ENCODE measurements at places on chromosomes 5 and 9.
A peak's percentile ranks its signal among the peaks of the same experiment; 100 is the strongest.

- DNase-seq: no peak
Measured at GRCh38 chr5:104598285-104598684, 1035.7 kb upstream of the NUDT12 start.

DNA sequence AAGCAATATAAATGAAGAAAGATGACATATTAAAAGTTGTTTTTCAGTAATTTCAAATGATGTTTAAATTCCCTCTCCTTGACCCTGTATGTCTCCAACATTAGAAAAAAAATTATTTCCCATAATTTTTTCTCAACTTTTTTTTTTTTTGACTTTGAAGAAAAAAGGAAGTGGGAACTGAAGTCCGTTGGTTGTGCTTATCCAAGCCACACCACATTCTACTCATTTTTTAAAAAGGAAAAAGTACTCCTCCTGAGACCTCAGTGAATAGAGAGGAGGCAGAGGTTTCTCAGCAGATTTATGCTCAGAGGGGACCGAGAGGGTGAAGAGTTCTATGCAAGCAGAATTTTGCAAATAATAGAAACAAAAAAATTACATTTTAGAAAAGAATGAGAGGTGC is 123.3 kb downstream of the PCSK5 start:
- no peak for DNase-seq

- no peak for DNase-seq
Measured at GRCh38 chr5:109601736-109602135, 88.0 kb upstream of the MAN2A1 start.

- no peak for DNase-seq
Measured at GRCh38 chr5:26579712-26580111, 458.7 kb downstream of the CDH9 start.

- no peak for DNase-seq
Measured at GRCh38 chr9:70259512-70259802, 679 bp downstream of the SMC5 start.

GRCh38 chr9:135166565-135166964 is 79.1 kb downstream of the OLFM1 start:
- no peak for DNase-seq

- no peak for DNase-seq
Measured at GRCh38 chr9:77495834-77496671, 152.1 kb downstream of the GNA14 start.

DNA sequence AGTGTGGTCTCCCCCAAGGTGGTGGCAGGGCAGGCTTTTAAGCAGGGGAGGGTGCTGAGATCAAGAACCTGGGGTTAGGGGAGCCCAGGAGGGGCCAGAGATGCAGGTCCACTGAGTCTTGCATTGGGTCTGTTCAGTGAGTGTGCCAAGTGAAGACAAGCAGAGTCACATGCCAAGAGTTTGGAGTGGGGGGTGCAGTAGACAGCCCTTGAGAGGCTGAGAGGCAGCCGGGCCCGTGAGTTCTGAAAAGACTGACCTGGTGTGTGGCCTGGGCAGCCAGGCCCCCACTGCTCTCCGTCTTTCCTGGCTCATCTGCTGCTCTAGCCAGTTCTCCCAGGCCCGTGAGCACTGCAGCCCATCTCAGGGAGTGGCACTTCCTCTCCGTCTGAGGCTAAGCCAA is 120.0 kb downstream of the DAB2IP start:
- DNase-seq: no peak

GRCh38 chr5:171434874-171435273 is 15.4 kb downstream of the FGF18 start:
- no peak for DNase-seq

- DNase-seq: no peak
Measured at GRCh38 chr5:35826554-35826953, 30.1 kb upstream of the IL7R start.

DNA sequence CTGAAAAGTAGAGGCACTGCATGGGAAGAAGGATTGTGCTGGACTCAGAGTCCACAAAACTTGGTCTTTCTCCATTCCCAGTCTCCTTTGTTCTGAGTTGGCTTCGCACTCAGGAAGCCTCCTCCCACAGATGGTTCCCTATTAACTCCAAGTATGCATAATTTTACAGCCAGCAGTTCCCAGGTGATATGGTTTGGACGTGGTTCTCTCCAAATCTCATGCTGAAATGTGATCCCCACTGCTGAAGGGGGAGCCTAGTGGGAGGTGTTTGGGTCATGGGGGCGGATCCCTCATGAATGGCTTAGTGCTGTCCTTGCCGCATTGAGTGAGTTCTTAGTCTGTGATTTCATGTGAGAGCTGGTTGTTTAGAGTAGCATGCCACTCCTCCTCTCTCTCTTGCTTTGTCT is 86.6 kb downstream of the FEM1C start:
- DNase-seq: no peak

DNA sequence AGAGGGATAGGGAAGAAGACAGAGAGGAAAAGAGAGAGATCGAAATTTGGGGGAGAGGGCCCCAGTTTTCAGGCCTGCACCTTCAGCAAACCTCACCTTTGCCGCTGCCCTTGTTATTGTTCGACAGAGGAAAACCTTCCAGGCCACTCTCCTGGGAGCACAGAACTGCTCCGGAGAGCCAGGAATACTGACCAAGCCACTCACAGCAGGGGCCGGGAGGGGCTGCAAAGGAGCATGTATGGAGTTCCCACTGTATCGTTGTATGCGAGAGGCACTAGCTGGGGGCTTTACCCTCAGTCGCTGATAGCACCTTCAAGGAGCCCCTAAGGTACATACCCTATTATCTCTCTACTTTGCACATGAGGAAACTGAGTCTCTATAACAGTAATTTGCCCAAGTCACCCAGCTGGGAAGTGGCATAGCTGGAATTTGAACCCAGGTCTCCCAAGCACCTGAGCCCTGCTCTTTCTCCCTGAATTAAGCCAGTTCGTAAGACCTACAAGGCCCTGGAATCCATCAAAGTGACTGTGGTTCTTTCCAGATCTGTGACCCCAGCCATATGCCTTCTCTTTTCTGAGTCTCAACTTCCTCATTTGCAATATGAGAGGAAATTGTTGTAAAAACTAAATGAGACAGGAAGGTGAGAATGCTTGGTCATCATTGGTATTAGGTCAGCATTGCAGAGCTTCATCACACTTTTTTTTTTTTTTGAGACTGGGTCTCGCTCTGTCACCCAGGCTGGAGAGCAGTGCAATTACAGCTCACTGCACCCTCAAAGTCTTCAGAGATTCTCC is 21.0 kb upstream of the FOXE1 start:
- no peak for DNase-seq

GRCh38 chr9:115969096-115969495 is 184.5 kb upstream of the PAPPA start:
- DNase-seq: no peak

GRCh38 chr5:102933721-102934459 is 178.8 kb downstream of the PAM start:
- no peak for DNase-seq

GRCh38 chr5:39503155-39503554 is 78.4 kb upstream of the DAB2 start:
- no peak for DNase-seq

- peak; percentile 51 for DNase-seq
Measured at GRCh38 chr9:87551772-87552217, 54.1 kb downstream of the DAPK1 start.

DNA sequence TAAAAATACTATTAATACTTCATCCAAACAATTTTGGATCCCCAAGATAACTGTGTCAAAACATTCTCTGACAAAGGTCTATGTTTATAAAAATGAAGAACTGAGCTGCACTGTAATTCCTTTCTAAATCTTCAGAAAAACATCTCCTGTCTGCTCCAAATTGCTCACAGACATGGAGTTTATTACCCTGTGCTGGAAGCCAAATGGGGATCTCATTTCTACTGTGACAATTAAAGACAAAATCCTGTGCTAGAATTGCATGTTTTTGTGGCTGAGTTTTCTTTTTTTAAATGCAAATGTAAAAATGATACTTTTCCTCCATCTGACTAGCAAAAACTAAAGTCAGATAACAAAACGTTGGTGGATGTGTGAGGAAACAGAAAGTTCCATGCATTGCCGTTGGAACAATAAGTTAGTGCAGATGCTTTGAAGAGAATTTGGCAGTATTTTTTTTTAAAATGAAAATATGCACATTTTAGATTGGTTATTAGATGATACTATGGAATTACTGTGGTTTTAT is 93.5 kb downstream of the GNA14 start:
- no peak for DNase-seq

- DNase-seq: no peak
Measured at GRCh38 chr9:135885100-135885853, 22.1 kb downstream of the CAMSAP1 start.

GRCh38 chr5:104241046-104241445 is 678.5 kb upstream of the NUDT12 start:
- no peak for DNase-seq

- no peak for DNase-seq
Measured at GRCh38 chr9:91332546-91333231, 29.0 kb downstream of the AUH start.

DNA sequence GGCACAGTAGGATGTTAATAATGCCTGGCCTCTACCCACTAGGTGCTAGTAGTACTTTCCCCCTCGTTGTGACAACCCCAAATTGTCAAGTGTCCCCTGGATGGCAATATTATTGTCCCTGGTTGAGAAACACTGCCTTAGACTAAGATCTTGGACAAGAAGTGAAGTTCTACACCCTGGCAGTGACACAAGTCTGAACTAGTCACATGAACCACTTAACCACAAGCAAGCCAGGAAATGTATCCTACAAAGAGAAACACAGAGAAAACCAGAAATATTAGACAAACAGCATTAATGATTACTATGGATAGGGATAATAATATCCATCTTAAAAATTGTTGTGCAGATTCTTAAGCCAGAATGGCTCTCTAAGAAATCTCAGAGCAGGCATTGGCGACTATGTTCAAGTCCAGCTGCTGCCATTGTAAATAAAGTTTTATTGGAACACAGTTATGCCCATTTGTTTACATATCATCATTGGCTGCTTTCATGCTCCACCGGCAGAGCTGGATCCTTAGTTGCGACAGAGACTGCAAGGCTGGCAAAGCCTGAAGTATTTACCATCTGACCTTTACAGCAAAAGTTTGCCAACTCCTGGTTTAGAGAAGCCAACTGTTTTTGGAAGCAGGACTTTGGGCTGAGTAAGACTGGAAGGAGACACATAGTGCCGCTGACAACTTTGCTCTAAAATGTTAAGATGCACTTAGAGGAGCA is 80.8 kb downstream of the NTRK2 start:
- no peak for DNase-seq

GRCh38 chr9:36728651-36729520 is 156.2 kb downstream of the MELK start:
- peak; percentile 76 for DNase-seq

DNA sequence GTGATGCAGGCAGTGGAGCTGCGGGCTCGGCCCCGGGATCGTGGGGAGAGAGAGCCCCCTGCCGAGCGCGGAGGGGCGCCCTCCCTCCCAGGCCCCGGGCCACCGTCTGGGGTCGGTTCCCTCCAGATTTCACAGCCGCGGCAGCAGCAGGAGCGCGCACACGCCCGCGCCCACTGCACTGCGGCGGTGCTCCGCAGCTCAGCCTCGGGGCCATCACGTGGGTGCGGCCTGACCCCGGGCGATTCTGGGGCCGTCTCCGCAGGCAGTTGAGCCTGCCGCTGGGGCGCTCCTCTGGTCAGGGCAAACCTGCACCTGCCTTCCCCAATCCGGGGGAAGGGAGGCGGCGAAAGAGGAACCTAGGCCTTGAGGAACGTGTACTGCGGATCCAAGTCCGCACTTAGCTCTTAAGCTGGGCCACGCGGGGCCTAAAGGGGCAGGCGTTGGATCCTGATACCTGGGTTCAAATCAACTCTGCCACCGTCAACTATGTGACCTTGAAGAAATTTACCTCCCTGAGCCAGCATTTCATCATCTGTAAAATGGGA is 9.4 kb upstream of the DELE1 start:
- DNase-seq: no peak

- DNase-seq: no peak
Measured at GRCh38 chr5:33563983-33564908, 123.5 kb downstream of the TARS1 start.

GRCh38 chr5:106600803-106601202 is 1069.9 kb downstream of the EFNA5 start:
- DNase-seq: no peak

DNA sequence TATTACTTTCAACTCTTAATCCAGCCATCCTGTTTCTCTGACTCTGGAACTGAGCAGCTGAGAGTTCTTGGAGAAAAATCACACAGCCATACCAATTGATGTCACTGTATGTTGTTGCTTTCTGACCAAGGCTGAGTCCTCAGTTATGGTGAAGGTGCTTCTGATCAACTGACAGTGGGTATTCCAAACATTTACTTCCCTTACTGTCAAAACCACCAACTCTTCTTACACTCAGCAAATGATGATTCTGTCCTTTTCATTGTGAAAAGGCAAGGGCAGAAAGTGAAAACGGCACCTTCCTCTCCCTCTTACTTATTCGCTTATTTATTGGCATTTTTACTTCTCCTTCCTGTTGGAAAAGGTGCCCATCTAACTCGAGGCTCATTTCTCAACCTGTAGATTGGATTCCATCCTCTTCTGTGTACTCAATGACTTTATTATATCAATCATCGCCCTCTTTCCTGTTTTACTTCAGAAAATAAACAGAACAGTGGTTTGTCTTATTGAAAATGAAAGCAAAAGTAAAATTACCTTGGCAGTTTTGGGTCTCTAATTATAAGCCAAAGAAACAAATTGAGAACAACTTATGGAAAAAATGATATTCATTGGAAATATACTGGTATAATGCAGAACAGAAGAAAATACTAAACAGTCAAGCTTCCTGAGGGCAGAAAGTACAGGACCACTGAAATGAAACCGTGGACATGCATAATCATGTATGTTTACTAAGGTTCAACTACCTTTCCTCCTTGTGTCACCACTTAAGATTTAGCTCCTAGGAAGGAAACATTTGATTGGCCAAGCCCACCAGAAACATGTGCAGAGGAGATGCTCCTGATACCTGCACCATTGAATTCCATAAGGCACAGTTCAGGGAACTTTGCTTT is 104.5 kb upstream of the CHD1 start:
- no peak for DNase-seq

DNA sequence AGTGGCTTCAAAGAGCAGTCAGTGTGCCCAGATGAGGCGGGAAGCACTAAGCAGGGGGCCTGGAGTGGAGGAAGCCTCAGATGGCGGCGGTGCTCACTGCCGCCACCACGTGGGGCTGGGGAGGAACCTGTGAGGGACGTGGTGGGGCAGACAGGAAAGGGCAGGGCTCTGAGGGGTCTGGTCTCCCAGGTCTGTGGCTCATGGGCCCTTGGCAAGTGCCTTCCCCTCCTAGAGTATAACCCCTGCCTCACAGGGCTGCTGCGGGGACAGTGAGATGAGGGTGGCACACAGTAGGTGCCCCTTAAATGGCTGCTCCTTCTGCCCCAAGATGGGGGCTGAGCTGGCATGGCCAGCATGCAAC is 26.6 kb downstream of the NR5A1 start:
- no peak for DNase-seq

GRCh38 chr5:566636-567309 is 42.5 kb upstream of the SLC9A3 start:
- no peak for DNase-seq
